ENCODE measurements at places on chromosomes 12 and 14. TPM values are rescaled to one million over a fixed set of nuclear protein-coding genes. Genes with fewer than 3 reads are reported as not detected.

The BIN2 gene
- total RNA-seq, result 28.8 TPM

The RAD51AP1 gene
- total RNA-seq, result 2.4 TPM

- no peak for DNase-seq
Observed at GRCh38 chr12:104701756-104702155, 245.0 kb downstream of the CHST11 start.

DNA sequence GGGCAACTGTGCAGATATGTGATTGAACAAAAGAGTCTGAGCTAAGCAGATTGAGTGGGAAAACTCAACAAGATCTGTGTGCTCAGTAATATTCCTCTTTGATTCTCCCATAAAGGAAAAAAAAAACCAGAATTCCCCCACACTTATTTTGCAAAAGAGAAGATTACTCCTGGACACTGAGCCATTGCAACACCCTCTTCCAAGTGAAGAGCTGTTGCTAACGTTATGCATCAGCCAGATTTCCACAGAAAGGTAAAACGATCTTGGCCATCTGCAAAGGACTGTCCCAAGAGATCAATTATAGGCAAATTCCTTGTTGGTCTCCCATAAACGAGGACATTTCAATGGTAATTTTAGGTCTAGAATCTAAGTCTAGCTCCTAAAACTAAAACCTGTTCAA lies 587.7 kb downstream of the C12orf50 start:
- no peak for DNase-seq

DNA sequence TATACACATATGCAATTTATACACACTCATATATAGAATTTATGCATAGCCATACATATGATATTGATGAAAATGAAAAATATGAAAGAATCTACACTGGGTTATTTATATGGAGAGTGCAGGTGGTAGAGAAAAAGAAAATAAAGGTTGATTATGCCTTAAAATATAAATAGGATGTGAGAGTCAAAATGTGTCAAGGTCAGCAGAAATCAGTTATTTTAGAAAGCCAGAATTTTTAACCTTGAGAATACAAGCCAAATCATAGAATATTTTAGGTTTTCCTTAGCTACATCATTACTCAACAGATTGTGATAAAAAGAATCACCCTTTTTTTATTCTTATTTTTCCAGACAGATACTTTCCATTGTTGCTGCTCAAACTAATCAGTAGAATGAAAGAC lies 146.2 kb downstream of the SLC6A15 start:
- DNase-seq, result no peak

DNA sequence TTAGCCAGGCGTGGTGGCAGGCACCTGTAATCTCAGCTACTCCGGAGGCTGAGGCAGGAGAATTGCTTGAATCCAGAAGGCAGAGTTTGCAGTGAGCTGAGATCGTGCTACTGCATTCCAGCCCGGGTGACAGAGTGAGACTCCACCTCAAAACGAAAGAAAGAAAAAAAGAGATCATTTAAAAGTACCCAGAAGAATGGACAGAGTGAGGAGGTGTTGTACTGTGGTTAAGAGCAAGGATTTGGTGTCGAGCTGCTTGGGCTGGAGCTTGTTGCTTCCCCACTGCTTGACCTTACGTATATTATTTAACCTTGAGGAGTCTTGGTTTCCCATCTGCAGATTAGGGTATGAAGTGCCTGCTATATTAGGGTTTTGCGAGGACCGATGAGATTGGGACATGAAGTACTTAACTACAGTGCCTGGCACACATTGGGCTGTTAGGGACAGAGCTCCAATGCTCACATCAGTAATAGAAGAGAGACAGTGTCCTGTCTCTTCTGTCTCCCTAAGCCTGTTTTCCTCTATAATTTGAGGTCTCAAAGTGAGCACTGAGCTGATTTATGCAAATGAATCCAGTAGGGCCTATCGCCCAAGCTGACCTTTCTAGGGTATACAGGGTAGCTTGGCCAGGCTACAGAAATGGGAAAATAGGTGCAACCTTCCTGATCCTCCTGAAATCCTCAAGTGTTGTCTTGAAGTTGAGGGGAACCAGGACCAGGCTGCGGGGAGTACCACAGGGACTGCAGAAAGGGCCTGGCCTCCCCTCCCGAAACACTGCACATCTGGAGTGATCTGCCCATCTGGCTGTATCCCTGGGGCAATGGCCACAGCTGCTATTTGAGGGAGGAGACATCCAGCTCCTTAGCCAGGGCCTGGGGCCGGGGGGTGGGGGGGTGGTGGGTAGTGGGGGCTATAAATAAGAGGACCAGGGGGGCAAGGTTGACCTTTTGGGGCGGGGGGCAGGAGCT lies 8.6 kb upstream of the HDAC7 start:
- DNase-seq, result no peak

DNA sequence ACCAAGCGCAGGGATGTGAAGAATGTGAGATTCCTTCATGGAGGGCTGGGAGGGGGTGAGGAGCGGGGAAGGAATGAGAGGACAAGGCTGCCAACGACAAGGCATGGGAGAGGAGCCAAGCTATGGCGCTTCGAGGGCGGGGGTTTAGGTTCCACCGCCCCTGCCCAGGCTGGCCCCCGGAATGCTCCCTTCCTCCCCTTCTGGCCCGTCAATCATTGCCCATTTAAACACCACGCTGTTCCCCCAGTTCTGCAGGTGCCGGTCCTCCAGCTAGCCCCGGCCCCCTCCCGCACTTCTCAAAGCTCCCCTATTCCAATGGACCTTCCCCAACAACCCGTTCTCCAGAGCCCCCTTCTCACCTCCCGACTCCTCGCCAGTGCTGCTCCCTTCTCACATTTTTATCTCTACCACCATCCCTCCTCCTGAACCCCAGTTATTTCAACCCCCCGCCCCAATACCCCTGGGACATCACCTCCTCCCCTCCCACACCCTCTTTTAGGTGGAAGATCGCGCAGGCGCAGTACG lies 428 bp downstream of the RNF41 start:
- DNase-seq, result peak; percentile 59

- no peak for DNase-seq
Observed at GRCh38 chr12:81953541-81953940, 194.4 kb upstream of the PPFIA2 start.

DNA sequence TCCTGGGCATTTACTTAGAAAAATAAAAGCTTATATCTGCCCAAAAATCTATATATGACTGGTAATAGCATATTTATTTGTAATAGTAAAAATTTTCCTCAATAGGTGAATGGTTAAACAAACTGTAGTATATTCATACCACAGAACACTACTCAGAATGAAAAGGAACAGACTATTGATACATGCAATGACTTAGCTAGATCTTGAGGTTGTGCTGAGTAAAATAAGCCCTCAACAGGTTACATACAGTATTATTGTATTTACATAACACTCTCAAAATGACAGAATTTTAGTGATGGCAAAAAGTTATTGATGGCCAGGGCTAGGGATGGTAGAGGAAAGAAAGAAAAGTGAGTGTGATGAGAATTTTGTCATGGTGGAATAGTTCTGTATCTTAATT lies 178.4 kb downstream of the BMP4 start:
- no peak for DNase-seq

DNA sequence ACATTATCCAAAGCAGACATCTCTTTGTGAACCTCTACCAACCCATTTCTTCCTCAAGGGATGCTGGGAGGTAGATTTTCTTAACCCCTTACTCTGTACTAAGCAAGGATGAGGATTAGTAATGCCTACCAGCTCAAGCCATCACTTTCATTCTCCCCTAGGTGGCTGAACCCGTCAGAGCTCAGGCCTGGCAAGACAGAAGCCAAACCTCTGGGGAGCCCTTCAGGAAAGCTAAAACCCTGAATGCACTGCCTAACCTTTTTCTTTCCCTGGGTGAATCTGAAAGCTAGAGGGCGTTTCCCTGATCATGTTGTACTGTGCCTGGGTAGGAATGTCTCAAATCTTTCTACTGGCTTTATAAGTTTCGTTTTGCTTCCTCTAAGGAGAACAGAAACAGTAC lies 617.3 kb downstream of the RPL10L start:
- no peak for DNase-seq

GRCh38 chr12:74747305-74747704 lies 209.7 kb downstream of the ATXN7L3B start:
- no peak for DNase-seq

DNA sequence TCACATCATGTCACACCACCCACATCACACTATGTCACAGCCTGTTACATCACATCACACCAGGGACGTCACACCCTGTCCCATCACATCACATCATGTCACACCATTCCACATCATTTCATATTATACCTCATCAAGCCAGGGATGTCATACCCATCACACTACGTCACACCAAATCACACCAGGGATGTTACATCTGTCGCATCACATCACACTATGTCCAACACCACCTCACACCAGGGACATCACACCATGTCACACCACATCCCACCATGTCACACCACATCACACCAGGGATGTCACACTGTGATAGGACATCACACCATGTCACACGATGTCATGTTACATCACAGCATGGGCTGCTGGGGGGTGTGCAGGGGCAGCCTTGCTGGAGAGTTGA lies 110.6 kb downstream of the TMEM121 start:
- no peak for DNase-seq

GRCh38 chr12:130881046-130881445 lies 9.2 kb downstream of the RAN start:
- DNase-seq, result no peak

All from transverse colon (tissue), 4 donors.